ENCODE measurements at places on chromosomes 2 and 18. TPM values are rescaled to one million over a fixed set of nuclear protein-coding genes. Genes with fewer than 3 reads are reported as not detected.

GRCh38 chr2:209578394-209579001 is 154.7 kb downstream of the MAP2 start:
- DNase-seq, result no peak
- no peaks in the 10 kb centered on the region for H3K27me3 ChIP-seq
- peaks cover 6% of the 10 kb centered on the region for H3K4me1 ChIP-seq
- no peak overlapping the region for H3K27ac ChIP-seq
- H3K4me3 ChIP-seq, result no peak overlapping the region
- no peaks in the 10 kb centered on the region for H3K36me3 ChIP-seq

- H3K36me3 ChIP-seq, result no peaks in the 10 kb centered on the region
- H3K4me3 ChIP-seq, result no peak overlapping the region
- DNase-seq, result no peak
- H3K27me3 ChIP-seq, result no peaks in the 10 kb centered on the region
Observed at GRCh38 chr18:27991391-27991790, 185.5 kb downstream of the CDH2 start.

- H3K4me1 ChIP-seq, result no peaks in the 10 kb centered on the region
- no peaks in the 10 kb centered on the region for H3K36me3 ChIP-seq
- no peak overlapping the region for H3K27ac ChIP-seq
- H3K27me3 ChIP-seq, result peaks cover 3% of the 10 kb centered on the region
- H3K4me3 ChIP-seq, result no peak overlapping the region
Observed at GRCh38 chr2:59885541-59885940, 667.9 kb downstream of the BCL11A start.

- no peak overlapping the region for H3K4me3 ChIP-seq
- H3K4me1 ChIP-seq, result no peaks in the 10 kb centered on the region
- DNase-seq, result no peak
- H3K36me3 ChIP-seq, result no peaks in the 10 kb centered on the region
- H3K27ac ChIP-seq, result no peak overlapping the region
Observed at GRCh38 chr2:15117409-15118050, 443.6 kb downstream of the NBAS start.

DNA sequence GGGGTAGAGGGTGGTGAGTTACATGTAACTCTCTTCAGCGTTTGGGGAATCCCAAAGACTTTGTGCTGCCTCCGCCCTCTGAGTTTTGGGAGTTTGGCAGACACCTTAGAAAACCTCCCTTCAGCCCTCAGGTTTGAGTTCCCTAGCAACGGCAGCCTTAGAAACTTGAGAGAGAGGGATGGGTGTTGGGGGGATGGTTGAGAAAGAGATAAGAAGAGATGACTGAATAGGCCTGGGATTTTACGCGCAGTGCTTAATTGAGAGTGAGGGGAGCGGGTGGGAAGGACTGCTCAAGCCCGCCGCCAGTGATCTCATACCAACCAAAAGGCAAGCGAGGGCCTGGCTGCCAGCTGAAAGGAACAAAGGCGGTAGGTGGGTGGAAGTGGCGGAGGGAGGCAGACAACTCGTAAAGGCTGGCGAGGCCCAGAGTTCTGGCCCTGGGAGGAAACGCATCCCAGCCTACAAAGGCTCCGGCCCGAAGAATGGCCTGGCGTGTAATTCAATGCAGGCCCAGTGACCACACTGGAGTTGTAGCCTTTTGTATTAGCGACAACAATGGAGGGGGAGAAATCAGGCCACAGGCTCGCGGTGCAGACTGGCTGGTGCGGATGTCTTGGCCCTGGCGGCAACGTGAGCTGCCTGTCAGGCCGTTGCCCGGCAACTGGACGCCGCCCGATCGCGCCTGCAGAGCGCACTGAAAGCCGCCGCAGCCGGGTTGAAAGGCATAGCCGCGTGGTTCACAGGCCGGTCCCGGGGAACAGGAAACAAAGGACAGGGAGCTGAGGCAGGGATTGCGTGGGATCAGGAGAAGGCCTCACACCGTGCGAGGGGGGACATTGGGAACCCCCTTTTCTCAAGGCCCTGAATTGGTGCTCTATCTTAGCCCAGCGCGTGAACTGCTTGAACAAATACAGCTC is 39.9 kb upstream of the DARS1 start:
- H3K27me3 ChIP-seq, result no peaks in the 10 kb centered on the region
- H3K4me1 ChIP-seq, result no peaks in the 10 kb centered on the region
- no peak overlapping the region for H3K27ac ChIP-seq
- no peak for DNase-seq

- no peaks in the 10 kb centered on the region for H3K36me3 ChIP-seq
- 0 out of 2 replicates have a peak, but pooled peaks cover 3% of the 10 kb centered on the region for H3K4me1 ChIP-seq
- no peak overlapping the region for H3K27ac ChIP-seq
- no peak overlapping the region for H3K4me3 ChIP-seq
Observed at GRCh38 chr18:79851950-79852349, 54.2 kb downstream of the KCNG2 start.

GRCh38 chr2:129460299-129461198 is 518.9 kb upstream of the RAB6C start:
- no peak overlapping the region for H3K4me3 ChIP-seq
- H3K27ac ChIP-seq, result no peak overlapping the region
- H3K4me1 ChIP-seq, result no peaks in the 10 kb centered on the region
- H3K36me3 ChIP-seq, result no peaks in the 10 kb centered on the region
- H3K27me3 ChIP-seq, result no peaks in the 10 kb centered on the region

- no peak for DNase-seq
- no peaks in the 10 kb centered on the region for H3K4me1 ChIP-seq
- peaks cover 3% of the 10 kb centered on the region for H3K27me3 ChIP-seq
- H3K27ac ChIP-seq, result no peak overlapping the region
- H3K4me3 ChIP-seq, result no peak overlapping the region
- no peaks in the 10 kb centered on the region for H3K36me3 ChIP-seq
Observed at GRCh38 chr2:64904413-64905329, 84.5 kb upstream of the SLC1A4 start.

DNA sequence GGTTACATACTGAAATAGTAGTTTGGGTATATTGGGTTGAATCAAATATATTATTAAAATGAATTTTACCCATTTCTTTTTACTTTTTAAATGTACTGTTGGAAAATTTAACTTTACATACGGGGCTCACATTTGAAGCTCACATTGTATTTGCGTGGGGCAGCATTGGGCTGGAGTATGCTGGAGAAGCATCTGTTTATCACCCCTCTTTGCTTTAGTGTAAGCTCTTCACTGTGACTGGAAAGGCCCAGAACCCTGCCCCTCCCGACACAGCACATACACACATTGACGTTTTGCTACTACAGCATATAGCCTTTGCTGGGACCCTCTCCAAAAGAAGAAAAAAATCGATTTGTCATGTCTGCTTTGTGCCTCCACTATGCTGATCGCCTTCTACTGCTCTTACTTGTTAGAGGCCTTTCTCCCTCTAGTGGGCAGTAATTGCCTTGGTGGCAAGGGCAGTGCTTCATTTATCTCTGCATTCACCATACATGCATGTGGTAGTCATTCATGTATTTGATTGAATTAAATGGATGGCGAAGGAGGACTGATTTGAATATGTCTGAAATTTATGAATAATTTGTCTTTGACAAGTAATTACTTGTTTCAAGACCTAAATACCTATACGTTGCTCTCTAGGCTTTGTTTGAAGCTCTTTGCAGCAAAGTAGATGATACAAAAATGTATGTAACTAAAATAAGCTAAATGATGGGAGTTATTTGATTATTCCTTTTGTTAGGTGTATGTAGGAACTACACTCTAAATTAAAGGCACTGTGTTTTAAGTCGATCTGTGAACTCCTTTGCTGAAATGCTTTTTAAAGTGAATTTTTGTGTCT is 37.4 kb downstream of the VAPA start:
- H3K4me1 ChIP-seq, result no peaks in the 10 kb centered on the region
- no peak overlapping the region for H3K27ac ChIP-seq
- DNase-seq, result peak; percentile 27
- H3K4me3 ChIP-seq, result no peak overlapping the region

GRCh38 chr2:233107831-233108300 is 47.7 kb downstream of the INPP5D start:
- H3K27ac ChIP-seq, result no peak overlapping the region
- DNase-seq, result no peak

GRCh38 chr2:135703300-135703699 is 38.4 kb upstream of the UBXN4 start:
- no peak for DNase-seq
- no peaks in the 10 kb centered on the region for H3K27me3 ChIP-seq
- no peak overlapping the region for H3K4me3 ChIP-seq
- no peaks in the 10 kb centered on the region for H3K36me3 ChIP-seq
- no peaks in the 10 kb centered on the region for H3K4me1 ChIP-seq

- H3K36me3 ChIP-seq, result no peaks in the 10 kb centered on the region
- DNase-seq, result no peak
- H3K4me3 ChIP-seq, result no peak overlapping the region
Observed at GRCh38 chr2:19038071-19039015, 320.1 kb downstream of the OSR1 start.

DNA sequence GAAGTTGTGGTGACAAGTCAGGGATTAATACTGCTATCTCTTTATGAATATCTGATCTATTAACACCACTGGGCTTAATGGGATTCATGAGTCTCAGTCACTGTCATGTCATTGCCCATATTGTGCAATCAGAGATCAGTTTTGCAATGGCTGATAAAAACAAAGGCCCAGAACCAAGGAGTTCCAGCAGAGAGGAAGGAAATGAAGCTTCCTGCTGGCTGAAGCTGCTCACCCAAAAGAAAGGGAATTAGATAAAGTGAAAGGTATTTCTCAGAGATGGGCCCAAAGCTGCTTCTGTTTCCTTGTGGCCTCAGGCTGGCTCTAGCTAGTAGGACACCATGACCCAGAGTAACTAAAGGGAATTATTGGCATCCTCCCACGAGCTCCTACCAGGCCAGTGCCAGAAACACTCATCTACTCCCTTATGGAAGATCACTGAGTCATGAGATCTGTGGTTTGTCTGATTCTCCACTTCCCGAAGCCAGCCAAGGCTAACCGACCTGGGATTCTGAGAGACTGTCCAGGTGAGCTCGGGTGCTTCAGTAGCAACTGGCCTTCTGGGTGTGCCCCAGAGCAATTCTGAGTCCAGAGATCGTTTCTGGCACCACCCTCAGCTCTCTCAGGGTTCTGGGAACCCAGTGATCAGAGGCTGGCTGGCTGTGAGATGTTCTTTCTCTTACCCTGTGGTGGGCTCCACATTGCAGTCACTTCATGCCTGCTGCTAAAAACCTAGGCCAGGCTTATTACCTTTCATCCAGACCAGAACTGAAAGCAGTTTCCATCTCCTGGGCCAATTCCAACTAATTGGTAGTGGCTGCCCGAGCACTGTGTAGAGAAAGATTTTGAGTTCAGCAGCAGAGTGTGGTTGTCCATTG is 129.5 kb upstream of the PELI1 start:
- H3K36me3 ChIP-seq, result no peaks in the 10 kb centered on the region
- H3K4me1 ChIP-seq, result 0 out of 2 replicates have a peak, but pooled peaks cover 3% of the 10 kb centered on the region
- no peak overlapping the region for H3K27ac ChIP-seq
- H3K27me3 ChIP-seq, result peaks cover 3% of the 10 kb centered on the region
- DNase-seq, result no peak

DNA sequence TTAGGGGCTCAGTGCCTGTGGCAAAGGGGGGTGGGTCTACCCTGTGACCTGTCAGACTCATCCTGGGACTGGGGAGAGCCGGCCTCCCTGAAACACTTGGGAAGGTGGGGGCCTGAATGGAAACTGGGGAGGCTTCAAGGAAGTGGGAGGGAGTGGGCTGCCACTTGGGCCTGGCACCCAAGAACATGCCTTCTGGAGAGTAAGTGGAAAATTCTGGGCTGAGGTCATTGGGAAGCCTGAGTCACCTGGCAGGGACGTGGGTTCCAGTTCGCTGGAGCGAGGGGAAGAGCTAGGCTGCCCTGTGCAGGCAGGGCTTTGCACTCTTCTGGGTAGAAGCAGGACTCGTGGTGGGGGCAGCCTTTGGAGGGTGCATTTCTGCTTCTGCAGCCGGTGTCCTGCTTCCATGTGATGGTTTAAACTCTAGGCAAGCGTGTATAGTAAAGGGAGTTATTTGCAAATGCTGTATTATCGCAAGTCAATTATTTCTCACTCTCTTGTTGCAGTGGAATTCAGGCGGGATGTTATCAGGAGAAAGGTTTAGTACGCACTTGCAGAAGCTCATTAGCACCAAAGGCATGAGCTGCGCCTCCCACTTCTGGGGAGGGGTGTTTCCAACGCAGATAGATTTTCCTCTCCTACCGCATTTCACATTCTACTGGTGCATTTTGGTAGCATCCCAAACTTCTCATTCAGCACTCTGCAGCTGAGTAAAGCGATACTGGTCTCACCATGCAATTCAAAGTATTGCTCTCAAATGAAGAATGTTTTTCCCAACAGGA is 3.8 kb downstream of the LRRFIP1 start:
- no peaks in the 10 kb centered on the region for H3K27me3 ChIP-seq
- no peak overlapping the region for H3K4me3 ChIP-seq

GRCh38 chr2:85420536-85421259 is 2.2 kb downstream of the SH2D6 start:
- H3K27me3 ChIP-seq, result no peaks in the 10 kb centered on the region
- peak; percentile 81 for DNase-seq
- H3K27ac ChIP-seq, result peak overlapping the region; percentile 99
- H3K4me1 ChIP-seq, result peaks cover 41% of the 10 kb centered on the region
- H3K36me3 ChIP-seq, result no peaks in the 10 kb centered on the region
- peak overlapping the region; percentile 26 for H3K4me3 ChIP-seq

GRCh38 chr2:192126426-192126825 is 68.3 kb downstream of the TMEFF2 start:
- H3K27ac ChIP-seq, result no peak overlapping the region
- DNase-seq, result no peak
- no peaks in the 10 kb centered on the region for H3K27me3 ChIP-seq
- no peak overlapping the region for H3K4me3 ChIP-seq
- H3K36me3 ChIP-seq, result no peaks in the 10 kb centered on the region

- H3K4me3 ChIP-seq, result no peak overlapping the region
- no peak overlapping the region for H3K27ac ChIP-seq
- DNase-seq, result no peak
- H3K27me3 ChIP-seq, result no peaks in the 10 kb centered on the region
- H3K36me3 ChIP-seq, result 0 out of 2 replicates have a peak, but pooled peaks cover 2% of the 10 kb centered on the region
Observed at GRCh38 chr2:73937103-73937885, 10.6 kb downstream of the DGUOK start.

- H3K36me3 ChIP-seq, result no peaks in the 10 kb centered on the region
- no peak overlapping the region for H3K27ac ChIP-seq
- no peaks in the 10 kb centered on the region for H3K4me1 ChIP-seq
Observed at GRCh38 chr2:133344849-133345248, 223.4 kb downstream of the NCKAP5 start.

- no peak for DNase-seq
- H3K4me1 ChIP-seq, result no peaks in the 10 kb centered on the region
- H3K36me3 ChIP-seq, result no peaks in the 10 kb centered on the region
Observed at GRCh38 chr18:12102136-12102842, 8.6 kb downstream of the ANKRD62 start.

DNA sequence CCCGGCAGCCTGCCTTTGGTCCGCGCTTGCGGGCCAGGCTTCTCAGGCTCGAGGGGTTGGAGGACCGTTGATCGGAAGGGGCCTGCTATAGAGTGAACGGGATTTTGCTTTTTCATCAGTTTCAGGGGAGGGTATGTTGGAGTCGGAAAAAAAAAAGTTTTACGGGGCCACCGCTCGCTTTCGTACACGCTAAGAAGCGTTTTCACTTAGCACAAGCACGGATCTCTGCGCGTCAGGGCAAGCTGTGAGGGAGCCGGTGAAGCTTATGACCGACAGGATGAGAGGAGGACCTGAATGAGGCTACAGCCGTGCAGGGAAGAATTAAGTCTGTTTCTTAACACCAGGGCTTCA is 443 bp downstream of the CPSF3 start:
- no peaks in the 10 kb centered on the region for H3K27me3 ChIP-seq
- peaks cover 13% of the 10 kb centered on the region for H3K4me1 ChIP-seq
- no peak for DNase-seq
- peak overlapping the region; percentile 96 for H3K27ac ChIP-seq

RABL2A gene
- total RNA-seq, result 21.4 TPM

PSMA8 gene
- total RNA-seq, result not detected

FHOD3 gene
- total RNA-seq, result 22.7 TPM

PIKFYVE gene
- total RNA-seq, result 34.8 TPM

SIGLEC15 gene
- 0.23 TPM for total RNA-seq

KCNS3 gene
- 1.7 TPM for total RNA-seq

SERPINB8 gene
- total RNA-seq, result 2.0 TPM

DNAH7 gene
- 0.98 TPM for total RNA-seq

POTEI gene
- total RNA-seq, result 0.92 TPM

GAREM1 gene
- total RNA-seq, result 4.7 TPM

SDC1 gene
- 93.0 TPM for total RNA-seq

ZNF804A gene
- 2.2 TPM for total RNA-seq
